ENCODE measurements at places on chromosomes 11 and 22. TPM values are rescaled to one million over a fixed set of nuclear protein-coding genes. Genes with fewer than 3 reads are reported as not detected.

PCF11 gene
- total RNA-seq: 47.7 TPM

GTSE1 gene
- 40.6 TPM for total RNA-seq

SBF1 gene
- total RNA-seq: 68.4 TPM

CBX7 gene
- 8.7 TPM for total RNA-seq

ART1 gene
- total RNA-seq: not detected
